ENCODE measurements at places on chromosomes 12 and 14.

- DNase-seq, result peak; percentile 57
These were observed 449 bp upstream of the LTBP2 start for GRCh38 chr14:74612350-74613021.

DNA sequence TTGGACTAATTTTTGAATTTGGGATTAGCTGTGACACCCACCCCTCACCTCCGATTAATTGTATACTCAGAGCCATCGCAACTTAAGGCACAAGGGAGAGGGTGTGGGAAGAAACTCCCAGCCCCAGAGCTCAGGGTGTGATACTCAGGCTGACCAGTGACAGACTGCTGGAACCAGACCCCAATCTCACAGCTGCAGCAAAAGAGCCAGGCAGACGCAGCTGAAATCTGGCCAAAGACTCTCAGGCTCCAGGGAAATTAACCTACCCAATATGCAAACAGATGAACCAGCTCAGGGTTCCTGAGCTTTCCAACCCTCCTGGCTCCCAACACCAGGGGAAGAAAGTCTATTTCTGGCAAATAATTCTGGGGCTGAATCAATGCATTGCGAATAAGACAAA, 30.5 kb downstream of the ANAPC7 start:
- DNase-seq, result no peak

DNA sequence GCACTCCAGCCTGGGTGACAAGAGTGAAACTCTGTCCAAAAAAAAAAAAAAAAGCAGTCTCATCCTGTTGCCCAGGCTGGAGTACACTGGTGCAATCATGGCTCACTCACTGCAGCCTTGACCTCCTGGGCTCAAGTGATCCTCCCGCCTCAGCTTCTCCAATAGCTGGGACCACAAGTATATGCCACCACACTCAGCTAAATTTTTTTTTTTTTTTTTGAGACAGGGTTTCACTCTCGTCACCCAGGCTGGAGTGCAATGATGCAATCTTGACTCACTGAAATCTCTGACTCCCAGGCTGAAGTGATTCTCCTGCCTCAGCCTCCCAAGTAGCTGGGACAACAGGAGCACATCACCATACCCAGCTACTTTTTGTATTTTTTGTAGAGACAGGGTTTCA, 5.2 kb upstream of the CNPY2 start:
- DNase-seq, result no peak

DNA sequence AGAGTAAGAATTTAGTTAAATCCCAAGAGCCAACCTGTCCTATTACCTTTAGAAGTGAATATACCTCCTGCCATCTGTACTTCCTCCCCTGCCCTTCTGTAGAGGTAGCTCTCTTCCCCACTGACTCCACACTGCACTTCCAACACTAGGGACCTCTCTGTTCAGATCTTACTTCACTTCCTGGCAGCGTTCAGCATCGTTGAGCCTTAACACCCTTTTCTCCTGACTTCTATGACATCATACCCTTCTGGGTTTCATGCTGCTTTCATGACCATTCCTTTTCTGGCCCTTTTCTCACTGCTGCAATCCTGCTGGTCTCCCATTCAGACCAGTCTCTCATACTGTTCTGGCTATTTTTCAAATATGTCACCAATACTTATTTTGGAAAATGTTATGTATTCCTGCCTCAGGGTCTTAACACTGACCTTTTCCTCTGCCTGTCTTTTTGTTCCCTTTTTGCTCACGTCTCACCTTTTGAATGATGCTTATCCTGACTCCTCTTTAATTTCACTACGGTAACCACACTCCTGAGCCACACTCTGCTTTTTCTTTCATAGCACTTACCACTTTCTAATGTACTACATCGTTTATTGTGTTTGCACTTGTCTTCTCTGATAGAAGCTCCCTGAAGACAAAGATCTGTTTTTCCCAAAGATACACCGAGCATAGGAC, 67.6 kb downstream of the PLEKHA5 start:
- DNase-seq, result no peak

DNA sequence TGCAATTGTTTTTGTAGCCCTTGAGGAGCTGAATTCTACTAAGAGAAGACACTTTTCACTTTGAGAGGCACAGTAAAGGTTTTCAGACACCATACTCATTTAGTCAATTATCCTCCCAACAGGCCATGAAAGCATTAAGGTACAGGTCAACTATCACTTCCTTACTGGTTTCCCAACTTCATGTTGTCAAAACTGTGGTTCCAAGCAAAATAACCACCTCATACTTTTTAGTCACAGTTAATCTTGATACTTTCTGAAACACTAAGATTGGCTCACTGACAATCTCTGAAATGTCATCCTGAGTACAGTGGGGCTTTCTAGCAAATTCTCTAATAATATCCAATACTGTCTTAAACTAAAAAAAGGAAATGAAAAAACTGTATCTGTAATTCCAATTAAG, 71.7 kb downstream of the SLC2A13 start:
- DNase-seq, result no peak

- DNase-seq, result no peak
These were observed 2.8 kb downstream of the KIF21A start for GRCh38 chr12:39440101-39440500.

GRCh38 chr12:89153341-89153740, 199.0 kb downstream of the DUSP6 start:
- no peak for DNase-seq

DNA sequence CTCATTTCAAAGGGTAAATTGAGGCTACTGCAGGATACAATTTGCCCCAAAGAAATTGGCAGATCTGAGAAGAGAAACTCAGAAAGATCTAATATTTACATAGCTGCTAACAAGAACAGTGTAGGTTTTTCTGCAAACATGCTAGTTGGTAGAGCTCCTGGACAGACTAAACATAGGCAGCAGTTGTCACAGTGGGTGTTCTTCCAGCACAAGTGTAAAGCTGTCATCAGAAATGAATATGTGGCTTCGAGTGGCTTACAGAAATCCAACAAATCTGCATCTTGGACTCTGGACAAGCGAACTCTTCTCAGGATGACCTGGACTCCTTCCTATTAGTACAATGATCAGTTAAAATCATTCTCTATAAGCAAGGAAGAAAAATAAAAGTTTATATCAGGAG, 5.9 kb downstream of the CBX5 start:
- DNase-seq, result no peak

- DNase-seq, result no peak
These were observed 106.5 kb downstream of the C12orf50 start for GRCh38 chr12:87922736-87923135.

DNA sequence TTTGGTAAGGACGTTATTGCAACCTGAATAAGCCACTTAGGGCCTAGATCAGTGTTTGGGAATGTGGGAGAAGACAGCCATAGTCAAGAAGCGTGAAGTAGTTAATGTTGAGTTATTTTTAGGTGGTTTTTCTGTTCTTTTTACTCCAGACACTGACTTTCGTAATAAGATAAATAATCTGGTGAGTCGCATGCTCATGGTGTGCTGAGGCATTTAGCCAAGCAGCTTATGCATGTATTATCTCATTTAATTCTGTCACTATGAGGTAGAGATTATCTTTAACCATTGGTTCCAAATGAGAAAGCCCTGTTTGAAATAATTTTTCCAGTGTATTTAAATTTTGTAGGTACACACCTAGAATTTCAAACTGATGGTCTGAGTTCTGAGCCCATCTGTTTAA, 67.3 kb downstream of the RCOR1 start:
- no peak for DNase-seq

DNA sequence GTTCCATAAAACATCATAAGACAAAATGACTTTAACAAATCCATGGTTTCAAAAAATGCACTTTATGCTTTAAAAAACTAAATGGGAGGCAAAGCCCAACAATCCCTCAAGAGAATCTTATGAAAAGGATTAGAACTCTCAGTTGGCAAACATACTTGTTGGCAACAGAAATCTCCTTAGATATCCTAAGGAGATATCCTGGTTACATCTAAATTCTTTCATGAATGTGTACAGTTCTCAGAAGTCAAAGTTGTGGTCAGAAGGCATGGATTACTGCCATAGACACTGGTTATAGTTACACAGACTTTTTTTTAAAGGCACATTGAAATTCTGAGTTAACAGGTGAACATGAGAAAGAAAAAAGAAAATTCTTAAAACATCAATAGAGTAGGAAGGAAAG, 17.5 kb upstream of the ISM2 start:
- no peak for DNase-seq

DNA sequence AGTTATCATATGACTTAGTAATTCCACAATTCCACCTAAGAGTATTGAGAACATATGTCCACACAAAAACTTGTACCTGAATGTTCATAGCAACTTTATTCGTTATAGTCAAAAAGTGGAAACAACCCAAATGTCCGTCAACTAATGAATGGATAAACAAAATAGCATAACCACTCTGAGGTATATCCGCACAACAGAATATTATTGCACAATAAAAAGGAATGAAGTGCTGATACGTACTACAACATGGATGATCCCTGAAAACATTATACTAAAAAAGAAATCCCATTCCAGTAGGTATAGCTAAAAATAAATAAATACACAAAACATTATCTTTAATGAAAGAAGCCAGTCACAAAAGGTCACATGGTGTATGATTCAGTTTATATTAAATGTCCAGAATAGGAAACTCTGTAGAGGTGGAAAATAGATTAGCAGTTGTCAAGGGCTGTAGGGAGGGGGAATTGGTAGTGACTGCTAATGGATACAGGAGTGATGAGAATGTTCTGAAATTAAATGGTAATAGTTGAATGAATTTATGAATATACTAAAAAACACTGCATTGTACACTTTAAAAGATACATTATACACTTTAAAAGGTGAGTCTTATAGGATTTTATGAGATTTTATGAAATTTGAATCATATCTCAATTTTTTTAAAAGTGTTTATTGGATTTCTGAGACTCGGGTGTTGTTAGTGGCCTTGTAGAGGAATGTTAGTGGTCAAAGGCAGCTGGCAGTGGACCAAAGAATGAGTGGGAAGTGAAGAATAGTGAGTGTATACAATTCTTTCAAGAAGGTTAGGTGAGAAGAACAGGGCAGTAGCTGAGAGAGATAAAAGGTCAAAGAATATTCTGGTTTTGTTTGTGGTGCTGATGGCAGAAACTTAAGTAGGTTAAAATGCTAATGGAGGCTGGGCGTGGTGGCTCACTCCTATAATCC, 36.3 kb upstream of the BAZ1A start:
- no peak for DNase-seq

GRCh38 chr12:93106910-93107309, 177.8 kb upstream of the EEA1 start:
- DNase-seq, result peak; percentile 3

GRCh38 chr12:9606736-9607372, 862 bp downstream of the KLRB1 start:
- no peak for DNase-seq

DNA sequence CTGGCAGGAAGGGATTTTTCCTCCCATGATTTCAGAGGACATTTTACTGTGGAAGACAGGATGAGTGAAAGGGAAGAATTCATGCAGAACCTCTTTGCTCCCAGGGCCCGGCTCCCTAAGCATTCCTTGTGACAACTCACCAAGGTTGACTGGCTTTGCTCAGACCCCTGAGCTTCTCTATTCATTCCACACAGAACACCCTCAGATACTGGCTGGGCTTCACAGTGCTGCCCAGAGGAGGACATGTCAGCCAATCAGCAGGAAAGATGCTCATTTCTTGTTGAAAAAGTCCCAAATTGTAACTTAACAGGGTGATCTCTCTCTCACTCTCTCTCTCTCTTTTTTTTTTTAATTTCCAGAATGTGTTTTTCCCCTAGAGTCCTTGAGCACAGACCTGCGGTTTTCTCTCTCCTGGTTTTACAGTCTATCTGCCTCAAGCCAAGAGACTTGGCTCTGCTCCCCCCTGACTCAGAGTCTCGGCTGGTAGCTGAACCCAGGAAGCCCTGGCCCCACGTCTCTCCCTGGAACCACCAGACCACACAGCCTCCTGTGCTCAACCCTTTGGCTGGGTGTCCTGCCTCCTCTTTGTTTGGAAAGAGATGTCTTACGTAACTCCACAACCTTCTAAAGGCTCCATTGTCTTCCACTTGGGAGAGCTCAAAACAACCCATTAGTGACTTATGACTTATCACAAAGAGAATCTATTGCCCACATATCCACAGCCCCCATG, 43.9 kb downstream of the SSPN start:
- DNase-seq, result no peak

DNA sequence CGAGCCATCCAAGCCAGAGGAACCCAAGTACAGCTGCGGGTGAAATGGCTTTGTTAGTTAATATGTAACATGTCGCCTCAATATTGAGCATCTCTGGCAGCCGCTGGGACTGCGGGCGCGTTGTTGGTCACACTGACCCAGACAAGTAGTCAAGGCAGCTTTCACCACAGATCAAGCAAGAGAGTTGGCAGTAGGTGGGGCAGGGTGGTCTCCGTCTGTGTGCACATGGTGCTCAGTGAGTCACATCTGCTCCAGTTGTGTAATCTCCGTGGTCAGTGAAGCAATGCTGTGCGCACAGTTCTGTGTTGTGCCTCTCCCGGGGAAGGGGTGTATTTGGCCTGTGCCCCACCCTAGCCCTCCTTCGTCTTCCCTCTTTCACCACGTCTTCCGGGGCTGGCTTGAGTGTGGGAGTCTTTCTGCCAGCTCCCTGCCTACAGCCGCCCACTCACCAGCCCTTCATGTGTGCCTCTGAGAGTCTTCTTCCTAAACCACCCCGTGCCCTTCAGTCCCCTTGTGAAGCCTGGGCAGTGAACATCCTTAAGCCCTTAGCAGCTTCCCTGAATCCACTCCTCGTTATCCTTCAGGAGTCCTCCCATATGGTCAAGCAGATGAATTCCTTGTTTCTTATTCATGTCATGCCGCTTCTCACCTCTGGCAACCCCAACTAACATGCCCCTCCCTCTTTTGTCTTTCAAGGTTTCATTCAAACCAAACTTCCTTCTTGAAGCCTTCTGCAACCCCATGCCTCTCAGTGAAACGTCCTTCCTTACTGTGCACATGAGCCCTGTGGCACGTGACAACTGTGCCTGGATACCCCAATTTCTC, 242.1 kb downstream of the CACNA1C start:
- no peak for DNase-seq

DNA sequence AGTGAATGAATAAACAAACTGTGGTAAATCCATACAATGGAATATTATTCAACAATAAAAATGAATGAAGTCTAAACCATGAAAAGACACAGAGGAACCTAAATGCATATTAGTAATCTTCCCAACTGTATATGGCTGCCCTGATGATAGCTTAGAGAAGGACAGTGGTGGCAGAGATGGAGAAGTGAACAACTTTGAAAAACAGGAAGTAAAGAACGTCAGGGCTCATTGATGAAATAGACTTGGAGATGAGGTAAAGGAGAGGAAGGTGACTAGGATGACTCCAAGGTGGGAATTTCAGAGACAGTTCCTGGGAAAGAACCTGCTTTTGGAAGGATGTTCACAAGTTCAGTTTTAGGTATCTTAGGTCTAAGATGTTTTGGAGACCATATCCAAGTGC, 36.3 kb upstream of the NT5DC3 start:
- no peak for DNase-seq

DNA sequence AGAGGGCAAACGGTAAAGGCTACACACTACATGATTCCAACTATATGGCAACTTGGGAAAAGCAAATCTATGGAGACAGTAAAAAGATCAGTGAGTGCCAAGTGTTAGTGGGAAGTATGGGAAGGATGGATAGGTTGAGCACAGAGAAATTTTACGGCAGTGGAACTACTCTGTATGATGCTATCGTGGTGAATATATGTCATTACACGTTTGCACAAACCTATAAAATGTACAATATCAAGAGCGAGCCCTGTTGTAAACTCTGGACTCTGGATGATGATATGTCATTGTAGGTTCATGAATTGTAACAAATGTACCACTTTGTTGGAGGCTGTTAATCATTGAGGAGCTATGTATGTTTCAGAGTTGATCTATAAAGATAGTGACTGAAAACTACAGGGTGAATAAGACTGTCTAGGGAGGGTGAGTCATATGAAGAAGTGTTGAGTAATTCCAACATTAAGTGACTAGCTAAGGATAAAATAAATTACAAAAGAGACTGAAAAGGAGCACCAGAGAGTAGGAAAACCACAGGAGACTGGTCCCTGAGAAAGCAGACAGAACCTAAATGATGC, 349.2 kb upstream of the LMO3 start:
- DNase-seq, result no peak

All from stimulated activated CD4-positive, alpha-beta T cell treated with anti-CD3 and anti-CD28 coated beads, Interleukin-12 subunit alpha, Interleukin-12 subunit beta, amount 100 ng/mL, for 48 hours (primary cell).